ENCODE measurements at places on chromosomes 6 and 20. TPM values are rescaled to one million over a fixed set of nuclear protein-coding genes. Genes with fewer than 3 reads are reported as not detected.

The CLIC1 gene
- 495 TPM for total RNA-seq

The HSPA1L gene
- 2.1 TPM for total RNA-seq

The CST7 gene
- total RNA-seq, result not detected

The MRAP2 gene
- total RNA-seq, result 1.1 TPM

The KHDC1L gene
- not detected for total RNA-seq

The TRIM10 gene
- total RNA-seq, result not detected

The HM13 gene
- total RNA-seq, result 266 TPM

The DOK5 gene
- not detected for total RNA-seq

The SIRPB1 gene
- 0.57 TPM for total RNA-seq

The DDR1 gene
- total RNA-seq, result 48.9 TPM

The EFCAB8 gene
- total RNA-seq, result not detected

The OGFR gene
- 45.6 TPM for total RNA-seq

The FLOT1 gene
- total RNA-seq, result 97.3 TPM

The RNF217 gene
- 6.9 TPM for total RNA-seq

The ENPP5 gene
- not detected for total RNA-seq

The HCRTR2 gene
- total RNA-seq, result not detected

The NFATC2 gene
- total RNA-seq, result 7.7 TPM

The C6orf132 gene
- total RNA-seq, result 1.7 TPM

The RAB44 gene
- not detected for total RNA-seq

The CNKSR3 gene
- 5.9 TPM for total RNA-seq

The RPP21 gene
- 73.9 TPM for total RNA-seq

The SLC12A5 gene
- total RNA-seq, result 11.6 TPM

The DAAM2 gene
- total RNA-seq, result not detected

The PSORS1C1 gene
- 3.3 TPM for total RNA-seq

The SLC52A3 gene
- total RNA-seq, result 0.92 TPM

The TOX2 gene
- total RNA-seq, result 10.2 TPM

The IL17F gene
- not detected for total RNA-seq

The SNAP91 gene
- total RNA-seq, result 0.08 TPM

The MATN4 gene
- 0.08 TPM for total RNA-seq
